ENCODE measurements at places on chromosomes 5 and 9. TPM values are rescaled to one million over a fixed set of nuclear protein-coding genes. Genes with fewer than 3 reads are reported as not detected.

CSF1R gene
- total RNA-seq: not detected

UQCRQ gene
- total RNA-seq: 237 TPM

LCN9 gene
- total RNA-seq: not detected

APBA1 gene
- 1.5 TPM for total RNA-seq

ALDH1A1 gene
- total RNA-seq: 0.17 TPM

CD14 gene
- total RNA-seq: 0.17 TPM

OR2S2 gene
- total RNA-seq: not detected

F2RL2 gene
- 8.3 TPM for total RNA-seq

LCN12 gene
- not detected for total RNA-seq

SPARC gene
- 644 TPM for total RNA-seq

TLX3 gene
- total RNA-seq: not detected

ADGRD2 gene
- not detected for total RNA-seq

CATSPER3 gene
- 0.30 TPM for total RNA-seq

RBM27 gene
- 11.9 TPM for total RNA-seq

RPL37 gene
- 68.4 TPM for total RNA-seq

SGCD gene
- total RNA-seq: 1.3 TPM

PLPP6 gene
- total RNA-seq: 6.4 TPM

NR2F1 gene
- total RNA-seq: 95.8 TPM

CRHBP gene
- 0.45 TPM for total RNA-seq

All from bronchus fibroblast of lung (primary cell).